ENCODE measurements at places on chromosomes 12 and 14. TPM values are rescaled to one million over a fixed set of nuclear protein-coding genes. Genes with fewer than 3 reads are reported as not detected.
A peak's percentile ranks its signal among the peaks of the same experiment; 100 is the strongest.

The TPPP2 gene
- total RNA-seq = not detected

The CBLN3 gene
- total RNA-seq = 2.2 TPM

The GPR65 gene
- total RNA-seq = 0.32 TPM

The NGB gene
- total RNA-seq = not detected

The CCDC184 gene
- total RNA-seq = 1.6 TPM

- no peak overlapping the region for H3K27ac ChIP-seq
- no peaks in the 10 kb centered on the region for H3K27me3 ChIP-seq
- peaks cover 12% of the 10 kb centered on the region for H3K4me1 ChIP-seq
- no peaks in the 10 kb centered on the region for H3K36me3 ChIP-seq
Measured at GRCh38 chr14:61416591-61416990, 95.2 kb downstream of the PRKCH start.

- no peak overlapping the region for H3K27ac ChIP-seq
- H3K4me3 ChIP-seq = no peak overlapping the region
- H3K27me3 ChIP-seq = no peaks in the 10 kb centered on the region
- no peak for DNase-seq
Measured at GRCh38 chr12:71636704-71637115, 26.9 kb downstream of the ZFC3H1 start.

- H3K36me3 ChIP-seq = no peaks in the 10 kb centered on the region
- H3K4me1 ChIP-seq = no peaks in the 10 kb centered on the region
- no peak for DNase-seq
- no peaks in the 10 kb centered on the region for H3K27me3 ChIP-seq
- no peak overlapping the region for H3K27ac ChIP-seq
- no peak overlapping the region for H3K4me3 ChIP-seq
Measured at GRCh38 chr14:79703209-79703608, 508.1 kb downstream of the DIO2 start.

- H3K27me3 ChIP-seq = peaks cover 5% of the 10 kb centered on the region
- H3K4me3 ChIP-seq = peak overlapping the region; percentile 34
- peak overlapping the region; percentile 2 for H3K27ac ChIP-seq
- DNase-seq = no peak
- no peaks in the 10 kb centered on the region for H3K4me1 ChIP-seq
Measured at GRCh38 chr12:54014377-54015017, 5.7 kb downstream of the HOXC8 start.

DNA sequence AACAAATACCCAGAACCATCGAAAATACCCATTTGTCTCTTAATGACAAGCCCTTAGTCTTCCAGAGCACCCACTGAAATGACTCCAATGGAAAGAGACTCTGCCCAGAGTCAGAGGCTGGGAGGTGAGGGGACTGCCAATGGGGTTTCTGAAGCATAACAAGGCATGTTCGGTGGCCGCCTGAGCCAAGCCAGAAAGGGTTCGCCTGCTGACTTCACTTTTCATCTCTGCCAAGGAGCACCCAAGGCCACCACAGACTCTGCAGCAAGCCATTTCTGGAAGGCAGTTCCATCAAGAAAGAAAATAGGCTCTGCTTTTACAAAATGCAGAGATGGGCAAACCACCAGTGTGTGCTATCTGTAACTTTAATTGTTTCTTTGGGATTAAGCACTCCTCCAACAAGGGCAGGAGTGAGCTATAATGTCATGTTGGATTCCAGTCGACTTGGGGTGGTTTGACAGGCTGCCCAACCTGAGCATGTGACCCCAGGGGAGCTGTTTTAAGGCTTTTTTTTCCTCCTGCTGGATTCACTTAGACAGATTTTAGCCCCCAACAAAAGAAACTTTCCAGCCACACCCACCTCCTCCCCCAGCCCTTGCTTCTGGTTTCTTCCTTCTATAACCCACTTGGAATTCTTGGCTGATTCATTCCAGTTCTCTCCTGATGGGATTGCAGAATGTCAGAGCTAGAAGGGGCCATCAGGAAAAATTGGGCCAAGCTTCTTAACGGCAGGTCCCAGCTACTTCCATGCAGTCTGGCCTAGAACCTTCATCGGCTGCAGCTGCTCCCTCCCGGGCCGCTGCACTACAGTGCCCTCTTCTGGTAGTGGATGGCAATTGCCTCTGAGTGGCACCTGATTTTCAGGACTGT is 24.1 kb downstream of the CKAP4 start:
- no peaks in the 10 kb centered on the region for H3K27me3 ChIP-seq
- no peak overlapping the region for H3K27ac ChIP-seq
- no peaks in the 10 kb centered on the region for H3K36me3 ChIP-seq
- DNase-seq = peak; percentile 76

GRCh38 chr14:105092171-105093037 is 27.2 kb upstream of the GPR132 start:
- no peaks in the 10 kb centered on the region for H3K36me3 ChIP-seq
- H3K27me3 ChIP-seq = no peaks in the 10 kb centered on the region
- peak overlapping the region; percentile 64 for H3K4me3 ChIP-seq
- DNase-seq = peak; percentile 70
- peak overlapping the region; percentile 95 for H3K27ac ChIP-seq
- H3K4me1 ChIP-seq = peaks cover 18% of the 10 kb centered on the region

DNA sequence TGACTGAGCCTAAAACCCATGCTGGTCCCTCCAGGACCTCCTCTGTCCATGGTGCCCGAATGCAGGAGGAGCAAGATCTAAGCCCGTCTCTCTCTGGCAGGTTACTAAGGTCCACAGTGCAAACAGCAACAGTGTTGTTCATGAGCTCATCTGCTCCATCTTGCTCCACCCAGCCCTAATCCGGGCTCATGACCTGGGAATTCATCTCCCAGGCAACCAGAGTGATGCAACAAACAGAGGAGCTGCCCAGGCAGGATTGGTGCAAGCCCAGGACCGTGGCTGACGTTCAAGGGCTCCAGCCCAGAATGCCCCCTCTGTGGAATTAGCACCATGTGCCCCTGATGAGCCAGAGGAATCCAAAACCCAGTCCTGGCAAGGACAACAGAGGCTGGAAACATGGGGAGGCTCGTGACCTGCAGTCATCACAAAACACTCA is 29.9 kb downstream of the HSPB8 start:
- no peaks in the 10 kb centered on the region for H3K4me1 ChIP-seq
- H3K36me3 ChIP-seq = no peaks in the 10 kb centered on the region
- H3K27me3 ChIP-seq = no peaks in the 10 kb centered on the region
- peak; percentile 31 for DNase-seq

DNA sequence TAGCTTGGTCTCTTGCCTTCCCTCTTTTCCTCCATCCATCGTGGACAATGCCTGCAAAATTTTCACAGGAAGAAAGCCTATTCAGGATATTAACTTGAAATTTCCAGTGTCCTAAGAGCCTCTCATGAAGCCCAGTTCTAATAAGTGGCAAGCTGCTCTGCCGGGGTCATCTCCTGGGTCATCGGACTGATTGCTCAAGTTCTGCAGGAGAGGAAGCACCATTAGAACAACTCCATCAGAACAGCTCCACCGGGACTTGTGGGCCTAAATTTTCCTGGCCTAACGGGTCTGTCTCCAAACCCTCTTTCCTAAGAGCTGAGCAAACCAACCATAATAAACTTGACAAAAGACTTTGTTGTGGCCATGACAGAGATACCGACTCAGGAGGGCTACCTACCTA is 13.9 kb downstream of the ERG28 start:
- H3K4me1 ChIP-seq = no peaks in the 10 kb centered on the region
- no peaks in the 10 kb centered on the region for H3K27me3 ChIP-seq
- peaks cover 24% of the 10 kb centered on the region for H3K36me3 ChIP-seq
- DNase-seq = no peak
- no peak overlapping the region for H3K27ac ChIP-seq

DNA sequence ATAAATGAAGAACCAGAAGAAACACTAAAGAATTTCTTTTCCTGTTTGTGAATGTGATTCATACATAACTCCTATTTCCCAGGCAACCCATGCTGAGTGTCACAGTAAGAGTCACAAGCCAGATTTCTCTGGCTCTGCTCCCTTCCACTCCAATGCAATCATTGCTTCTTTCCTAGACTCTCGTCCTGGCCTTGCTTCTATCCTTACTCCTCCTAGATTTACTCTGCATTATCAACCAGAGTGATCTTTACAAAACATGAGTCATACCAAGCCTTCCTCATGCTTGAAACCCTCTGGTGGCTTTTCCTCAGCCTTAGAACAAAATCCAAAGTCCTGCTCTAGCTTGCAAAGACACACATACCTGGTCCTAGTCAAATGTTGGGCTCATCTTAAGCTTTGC is 13.3 kb downstream of the IL22 start:
- H3K4me1 ChIP-seq = peaks cover 7% of the 10 kb centered on the region
- no peak overlapping the region for H3K27ac ChIP-seq
- H3K4me3 ChIP-seq = no peak overlapping the region
- H3K36me3 ChIP-seq = no peaks in the 10 kb centered on the region
- H3K27me3 ChIP-seq = no peaks in the 10 kb centered on the region

All from ascending aorta (tissue), 2 donors.